GM23248 (cell line): ENCODE measurements at places on chromosomes 3 and 15. TPM values are rescaled to one million over a fixed set of nuclear protein-coding genes. Genes with fewer than 3 reads are reported as not detected.

DNA sequence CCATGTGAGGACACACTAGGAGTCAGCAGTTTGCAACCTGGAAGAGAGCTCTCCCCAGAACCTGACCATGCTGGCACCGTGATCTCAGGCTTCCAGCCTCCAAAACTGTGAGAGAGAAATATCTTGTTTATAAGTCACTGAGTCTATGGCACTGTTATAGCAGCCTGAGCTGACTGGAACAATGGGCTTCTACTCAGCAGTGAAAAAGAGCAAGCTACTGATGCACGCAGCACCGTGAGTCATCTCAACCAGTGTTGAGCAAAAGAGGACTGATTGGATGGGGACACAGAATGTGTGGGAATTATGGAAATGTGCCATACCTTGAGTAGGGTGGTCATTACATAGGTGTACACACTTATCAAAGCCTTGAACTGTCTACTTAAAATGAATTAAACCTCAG, 230.4 kb downstream of the PLCL2 start:
- peak; percentile 35 for DNase-seq
- H3K36me3 ChIP-seq: no peaks in the 10 kb centered on the region
- H3K27me3 ChIP-seq: no peaks in the 10 kb centered on the region
- H3K27ac ChIP-seq: no peak overlapping the region
- no peaks in the 10 kb centered on the region for H3K4me1 ChIP-seq

LRRC49 gene
- total RNA-seq: 10.3 and 11.1 TPM in 2 replicates

DNA sequence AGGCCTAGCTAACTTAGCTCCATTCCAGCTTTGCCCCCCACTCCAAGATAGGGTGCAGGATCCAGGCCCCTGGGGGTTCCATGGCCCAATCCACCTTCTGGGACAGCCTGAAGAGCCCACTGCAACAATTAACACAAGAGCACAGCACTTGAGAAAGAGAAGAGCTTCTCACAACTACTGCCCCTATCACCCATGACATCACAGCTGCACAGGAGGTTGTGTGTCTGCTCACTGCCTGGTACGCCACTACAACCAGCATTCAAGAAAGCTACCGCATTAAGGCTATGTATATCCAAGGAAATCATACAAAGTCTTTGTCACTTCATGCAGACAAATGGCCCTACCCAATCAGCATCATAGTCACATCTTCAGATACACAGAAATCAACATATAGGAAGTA, 62.0 kb downstream of the MYO5A start:
- H3K27ac ChIP-seq: no peak overlapping the region
- no peak for DNase-seq
- peaks cover 18% of the 10 kb centered on the region for H3K4me1 ChIP-seq
- H3K36me3 ChIP-seq: no peaks in the 10 kb centered on the region
- no peak overlapping the region for H3K4me3 ChIP-seq

DNA sequence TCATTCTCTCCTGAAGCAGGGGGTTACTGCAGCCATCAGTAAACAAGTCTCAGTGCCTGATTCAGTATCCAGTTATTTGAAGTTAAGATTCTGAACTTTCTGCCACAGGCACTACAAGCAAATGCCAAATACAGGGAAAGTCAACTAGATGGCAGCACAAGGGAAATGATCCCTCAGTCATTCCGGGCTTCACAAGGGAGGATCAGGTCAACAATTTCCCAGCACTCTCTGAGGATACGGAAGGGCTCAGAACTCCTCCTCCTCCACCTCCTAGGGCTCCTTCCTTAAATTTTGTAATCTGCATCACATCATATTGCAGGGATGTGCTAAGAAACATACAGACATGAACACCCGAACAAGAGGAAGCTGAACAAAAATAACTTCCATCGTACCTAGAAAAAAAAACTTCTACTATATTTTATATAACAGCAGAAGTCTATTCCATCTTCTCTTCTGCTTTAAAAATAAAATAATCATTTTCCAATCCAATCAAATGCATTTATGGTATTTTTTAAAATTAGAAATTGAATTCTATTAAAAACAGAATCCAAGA, 187.1 kb downstream of the FMN1 start:
- no peak overlapping the region for H3K4me3 ChIP-seq
- DNase-seq: peak; percentile 59
- H3K27ac ChIP-seq: no peak overlapping the region
- H3K27me3 ChIP-seq: peaks cover 4% of the 10 kb centered on the region; the same call in 1 of the 2 replicates
- no peaks in the 10 kb centered on the region for H3K36me3 ChIP-seq
- peaks cover 21% of the 10 kb centered on the region for H3K4me1 ChIP-seq

ECE2 gene
- not detected in 2 replicates for total RNA-seq

GRCh38 chr3:10551139-10551538, 45.8 kb upstream of the ATP2B2 start:
- no peak overlapping the region for H3K27ac ChIP-seq
- no peaks in the 10 kb centered on the region for H3K4me1 ChIP-seq
- H3K27me3 ChIP-seq: no peaks in the 10 kb centered on the region
- no peaks in the 10 kb centered on the region for H3K36me3 ChIP-seq

SH3GL3 gene
- not detected in 2 replicates for total RNA-seq

DNA sequence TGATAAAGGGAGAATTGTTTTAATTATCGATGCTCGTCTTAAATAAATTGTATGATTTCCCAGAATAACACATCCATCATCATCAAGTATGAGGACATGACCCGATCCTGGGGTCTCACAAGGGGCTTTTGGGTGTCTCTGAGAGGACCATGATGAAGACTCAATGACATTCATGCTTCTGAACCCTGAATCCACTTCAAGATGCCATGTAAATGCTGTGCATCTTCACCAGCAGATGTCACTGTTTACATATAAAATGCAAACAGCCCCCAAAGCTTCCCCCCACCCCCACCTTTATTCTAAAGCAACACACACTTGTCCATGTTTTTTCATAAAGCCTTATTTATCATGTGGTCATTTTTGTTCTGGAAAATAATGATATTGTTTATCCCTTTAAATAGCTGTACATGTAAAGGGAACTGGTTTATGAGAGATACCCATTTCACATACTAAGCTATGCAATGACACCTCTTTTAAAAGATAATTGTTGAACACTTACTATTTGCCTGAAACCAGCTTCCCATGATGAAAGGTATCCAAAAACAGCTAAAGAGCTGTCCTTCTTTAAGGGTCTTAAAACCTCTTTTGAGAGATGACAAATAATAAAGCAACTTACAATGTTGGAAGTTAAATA, 69.7 kb upstream of the UBE3A start:
- no peaks in the 10 kb centered on the region for H3K36me3 ChIP-seq
- no peaks in the 10 kb centered on the region for H3K27me3 ChIP-seq
- no peak overlapping the region for H3K27ac ChIP-seq
- peak; percentile 72 for DNase-seq

OR4F6 gene
- total RNA-seq: not detected in 2 replicates

DNA sequence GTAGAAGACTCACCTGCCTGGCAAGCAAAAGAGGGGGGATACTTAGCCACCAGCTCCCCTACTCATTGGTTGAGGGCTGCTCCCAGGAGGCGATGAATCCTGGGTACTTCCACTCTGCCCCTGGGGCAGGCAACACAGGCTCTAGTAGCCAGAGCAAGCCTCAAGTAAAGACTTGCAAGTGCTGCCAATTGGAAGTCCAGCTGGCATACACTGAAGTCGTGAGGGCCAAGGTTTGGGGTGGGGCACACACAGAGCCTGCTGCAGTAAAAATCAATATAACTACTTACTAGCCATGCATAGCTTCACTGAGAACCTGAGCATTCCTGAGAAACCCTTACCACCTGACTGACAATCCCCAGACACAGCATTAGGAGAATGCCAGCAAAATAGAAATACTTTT, 123.0 kb upstream of the EIF1B start:
- H3K4me1 ChIP-seq: no peaks in the 10 kb centered on the region
- no peak overlapping the region for H3K27ac ChIP-seq
- no peaks in the 10 kb centered on the region for H3K27me3 ChIP-seq
- no peak for DNase-seq
- no peaks in the 10 kb centered on the region for H3K36me3 ChIP-seq
- H3K4me3 ChIP-seq: no peak overlapping the region

DNA sequence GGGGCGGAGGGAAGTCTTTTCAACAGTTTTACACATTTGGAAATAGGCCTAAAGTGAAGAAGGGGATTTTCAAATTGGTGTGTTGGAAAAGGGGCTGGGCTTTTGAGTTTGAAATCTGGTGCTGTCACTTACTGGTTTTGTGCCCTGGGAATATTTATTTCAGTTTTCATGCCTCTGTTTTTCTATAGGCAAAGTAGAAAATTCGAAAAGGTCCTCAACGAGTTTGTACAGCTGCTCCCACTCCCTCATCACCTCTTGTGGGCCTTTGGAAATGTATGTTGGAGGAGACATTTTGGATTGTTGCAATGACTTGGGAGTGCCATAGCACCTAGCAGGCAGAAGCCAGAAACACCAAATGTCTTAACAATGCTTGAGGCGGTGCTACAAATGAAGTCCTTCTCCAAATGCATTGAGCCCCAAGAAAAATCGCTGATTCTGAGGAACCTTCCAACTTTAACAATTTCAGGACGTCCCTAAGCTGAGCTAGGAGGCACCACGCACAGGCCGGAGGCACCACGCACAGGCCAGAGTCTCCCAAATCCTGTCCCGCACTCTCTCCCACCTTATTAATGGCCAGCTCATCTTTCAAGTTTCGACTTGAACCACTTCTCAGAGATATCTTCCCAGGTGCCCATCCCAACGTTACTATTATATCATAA, 639 bp upstream of the POLR2M start:
- peak overlapping the region; percentile 87 for H3K4me3 ChIP-seq
- peaks cover 17% of the 10 kb centered on the region; the same call in 1 of the 2 replicates for H3K36me3 ChIP-seq
- H3K27me3 ChIP-seq: no peaks in the 10 kb centered on the region
- H3K27ac ChIP-seq: peak overlapping the region; percentile 88

GRCh38 chr3:184491867-184492615, 69.5 kb upstream of the EPHB3 start:
- H3K4me3 ChIP-seq: peak overlapping the region; percentile 64
- peak; percentile 43 for DNase-seq
- H3K36me3 ChIP-seq: no peaks in the 10 kb centered on the region
- no peak overlapping the region for H3K27ac ChIP-seq

DNA sequence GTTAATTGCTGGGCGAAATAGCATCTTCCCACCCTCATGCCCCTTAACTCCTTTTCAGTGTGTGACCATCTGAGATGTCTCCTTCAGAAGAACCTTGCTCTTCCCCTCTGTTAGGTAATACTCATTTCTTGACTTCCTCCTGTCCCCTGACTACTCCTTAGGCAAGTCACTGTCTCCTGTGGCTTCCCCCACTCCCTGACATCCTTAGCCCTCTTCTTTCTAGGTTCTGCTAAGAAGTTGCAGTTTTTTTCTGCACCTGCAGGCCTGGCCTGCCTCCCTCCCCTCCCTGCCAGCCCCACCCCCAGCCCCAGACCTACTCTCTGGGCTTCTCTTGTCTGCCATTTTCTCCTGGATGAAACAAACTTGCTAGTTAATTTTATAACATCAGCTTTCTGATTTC, 15.2 kb upstream of the EID1 start:
- H3K36me3 ChIP-seq: no peaks in the 10 kb centered on the region
- no peak for DNase-seq
- no peaks in the 10 kb centered on the region for H3K27me3 ChIP-seq
- H3K4me1 ChIP-seq: peaks cover 50% of the 10 kb centered on the region

INSYN1 gene
- total RNA-seq: 8.1 and 10.4 TPM in 2 replicates

DNA sequence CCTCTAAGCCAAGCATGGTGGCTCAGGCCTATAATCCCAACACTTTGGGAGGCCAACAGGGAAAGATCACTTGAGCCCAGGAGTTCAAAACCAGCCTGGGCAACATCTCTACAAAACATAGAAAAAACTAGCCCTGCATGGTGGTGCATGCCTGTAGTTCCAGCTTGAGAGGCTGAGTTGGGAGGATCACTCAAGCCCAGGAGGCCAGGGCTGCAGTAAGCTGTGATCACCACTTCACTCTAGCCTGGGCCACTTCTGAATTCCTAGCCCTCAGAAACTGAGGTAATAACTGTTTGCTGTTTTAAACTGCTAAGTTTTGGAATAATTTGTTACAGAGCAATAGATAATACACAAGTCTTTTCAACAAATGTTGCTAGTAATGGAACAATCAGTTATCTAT, 16.4 kb downstream of the IP6K1 start:
- H3K4me1 ChIP-seq: no peaks in the 10 kb centered on the region; the same call in 1 of the 2 replicates
- H3K36me3 ChIP-seq: no peaks in the 10 kb centered on the region
- no peak for DNase-seq
- H3K27ac ChIP-seq: no peak overlapping the region
- no peak overlapping the region for H3K4me3 ChIP-seq
- no peaks in the 10 kb centered on the region for H3K27me3 ChIP-seq

GRCh38 chr3:53842436-53843194, 3.6 kb downstream of the CHDH start:
- no peaks in the 10 kb centered on the region for H3K36me3 ChIP-seq
- peak; percentile 57 for DNase-seq
- H3K27me3 ChIP-seq: peaks cover 16% of the 10 kb centered on the region
- H3K4me1 ChIP-seq: no peaks in the 10 kb centered on the region
- no peak overlapping the region for H3K4me3 ChIP-seq

DNA sequence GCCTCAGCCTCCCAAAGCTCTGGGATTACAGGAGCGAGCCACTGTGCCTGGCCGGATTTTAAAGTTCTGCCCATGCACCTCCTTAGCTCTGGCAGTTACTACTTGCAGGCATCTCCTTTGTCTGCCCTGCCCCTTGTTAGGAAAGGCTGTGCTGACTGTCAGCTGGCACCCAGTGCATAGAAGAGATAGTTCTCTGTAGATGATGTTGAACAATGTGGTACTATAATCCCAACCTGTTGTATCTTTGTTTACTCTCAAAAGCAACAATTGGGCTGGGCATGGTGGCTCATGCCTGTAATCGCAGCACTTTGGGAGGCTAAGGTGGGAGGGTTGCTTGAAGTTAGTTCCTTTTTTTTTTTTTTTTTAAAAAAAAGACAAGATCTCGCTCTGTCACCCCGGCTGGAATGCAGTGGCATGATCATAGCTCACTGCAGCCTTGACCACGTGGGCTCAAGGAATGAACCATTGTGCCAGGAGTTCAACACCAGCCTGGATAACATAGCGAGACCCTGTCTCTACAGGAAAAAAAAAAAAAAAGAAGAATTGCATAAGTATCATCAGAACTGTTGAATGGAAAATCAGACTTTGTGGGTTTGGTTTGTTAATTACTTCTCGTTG, 30.6 kb downstream of the FLNB start:
- no peak overlapping the region for H3K27ac ChIP-seq
- no peaks in the 10 kb centered on the region for H3K27me3 ChIP-seq
- H3K4me3 ChIP-seq: no peak overlapping the region

DNA sequence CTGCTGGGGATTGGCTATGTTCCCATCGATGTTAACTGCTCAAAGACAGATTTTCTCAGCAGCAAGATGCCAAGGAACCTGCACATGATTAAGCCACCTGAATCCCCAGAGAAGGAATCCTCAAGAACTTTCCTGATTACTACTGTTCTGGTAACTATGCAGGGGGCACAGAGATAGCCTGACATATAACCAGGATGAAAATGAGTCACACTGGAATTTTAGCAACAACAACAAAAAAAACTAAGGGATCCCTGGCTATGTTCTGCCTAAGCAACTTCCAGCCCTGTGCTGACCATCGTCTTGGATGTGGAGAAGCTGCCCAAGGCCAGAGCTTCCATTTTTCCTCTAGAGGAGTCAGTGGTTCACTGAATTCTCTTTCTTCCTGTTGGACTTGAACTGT, 13.8 kb downstream of the RIOX2 start:
- H3K4me3 ChIP-seq: no peak overlapping the region
- DNase-seq: no peak
- H3K27ac ChIP-seq: no peak overlapping the region
- H3K4me1 ChIP-seq: no peaks in the 10 kb centered on the region
